ENCODE measurements at places on chromosomes 3 and 15.

- DNase-seq: no peak
Observed at GRCh38 chr3:172102883-172103310, 63.5 kb downstream of the FNDC3B start.

DNA sequence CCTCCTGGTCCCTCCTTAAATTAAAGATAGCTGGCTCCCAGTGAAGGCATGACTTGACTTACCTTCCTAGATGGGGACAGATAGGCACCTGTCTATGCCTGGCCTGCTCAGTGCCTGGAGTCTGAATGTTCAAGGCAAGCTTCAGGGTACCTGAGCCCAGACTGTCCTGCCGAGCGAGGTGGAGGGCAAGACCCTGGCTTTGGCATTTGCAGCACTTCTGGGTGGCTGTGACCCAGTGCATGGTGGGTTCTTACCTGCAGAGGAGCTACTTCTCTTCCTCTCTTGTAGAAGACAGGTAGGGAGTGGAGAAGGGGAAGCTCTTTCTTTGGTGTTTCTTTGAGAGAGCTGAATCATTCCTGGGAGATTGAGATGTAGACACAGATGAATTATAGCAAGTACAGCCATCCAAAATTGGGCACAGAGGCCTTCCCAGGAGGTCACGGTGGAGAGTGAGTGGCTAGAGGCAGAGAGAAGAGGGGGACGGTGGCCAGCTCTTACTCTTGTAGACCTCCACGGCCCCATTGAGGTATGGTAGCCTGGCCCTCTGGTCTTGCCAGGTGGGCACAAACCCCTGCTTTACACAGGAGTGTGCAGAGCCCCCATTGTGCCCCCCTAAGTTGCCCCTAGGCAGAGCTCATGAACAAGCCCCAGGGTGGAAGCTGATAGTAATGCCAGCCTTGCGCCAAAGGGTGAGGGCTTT, 402.5 kb upstream of the TPM1 start:
- no peak for DNase-seq

DNA sequence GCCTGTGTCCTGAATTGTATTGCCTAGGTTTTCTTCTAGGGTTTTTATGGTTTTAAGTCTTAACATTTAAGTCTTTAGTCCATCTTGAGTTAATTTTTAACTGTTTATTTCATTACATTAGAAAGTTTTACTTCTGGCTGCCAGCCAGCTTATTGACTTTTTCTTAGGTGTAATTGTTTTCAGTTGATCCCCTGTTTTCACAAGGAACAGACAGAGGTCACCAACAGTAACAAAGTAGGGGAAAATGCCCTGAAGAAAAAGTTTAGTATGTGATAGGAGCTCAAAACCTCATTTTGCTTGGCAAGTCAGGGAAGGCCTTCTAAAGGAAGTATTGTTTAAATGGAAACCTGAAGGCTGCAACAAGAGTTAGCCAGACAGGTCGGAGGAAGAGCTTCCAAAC, 10.4 kb downstream of the WDR48 start:
- no peak for DNase-seq

GRCh38 chr3:97417-98258, 98.9 kb upstream of the CHL1 start:
- no peak for DNase-seq

Data from OCI-LY7 (cell line).